ENCODE measurements at places on chromosomes 11 and 22.
A peak's percentile ranks its signal among the peaks of the same experiment; 100 is the strongest.

DNA sequence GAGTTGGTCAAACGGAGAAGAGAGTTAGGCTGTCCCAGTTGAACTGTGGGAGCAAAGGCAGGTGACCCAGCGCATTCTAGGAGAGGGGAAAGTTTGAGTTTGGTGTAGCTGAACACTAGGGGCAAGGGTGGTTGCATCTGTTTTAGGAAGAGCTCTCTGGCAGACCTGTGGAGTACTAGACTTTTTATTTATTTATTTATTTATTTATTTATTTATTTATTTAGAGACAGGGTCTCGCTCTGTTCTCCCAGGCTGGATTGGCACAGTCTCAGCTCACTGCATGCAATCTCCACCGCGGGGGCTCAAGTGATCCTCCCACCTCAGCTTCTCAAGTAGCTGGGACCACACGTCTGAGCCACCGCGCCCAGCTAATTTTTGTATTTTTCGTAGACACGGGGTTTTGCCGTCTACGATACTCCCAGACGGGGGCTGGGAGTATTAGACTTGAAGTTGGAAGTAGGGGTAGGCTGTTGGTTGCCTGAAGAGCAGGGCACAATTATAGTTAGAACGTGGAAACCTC, 950 bp upstream of the ACER3 start:
- no peaks in the 10 kb centered on the region for H3K36me3 ChIP-seq
- peak overlapping the region; percentile 89 for H3K27ac ChIP-seq
- H3K4me3 ChIP-seq = no peak overlapping the region
- H3K27me3 ChIP-seq = no peaks in the 10 kb centered on the region

DNA sequence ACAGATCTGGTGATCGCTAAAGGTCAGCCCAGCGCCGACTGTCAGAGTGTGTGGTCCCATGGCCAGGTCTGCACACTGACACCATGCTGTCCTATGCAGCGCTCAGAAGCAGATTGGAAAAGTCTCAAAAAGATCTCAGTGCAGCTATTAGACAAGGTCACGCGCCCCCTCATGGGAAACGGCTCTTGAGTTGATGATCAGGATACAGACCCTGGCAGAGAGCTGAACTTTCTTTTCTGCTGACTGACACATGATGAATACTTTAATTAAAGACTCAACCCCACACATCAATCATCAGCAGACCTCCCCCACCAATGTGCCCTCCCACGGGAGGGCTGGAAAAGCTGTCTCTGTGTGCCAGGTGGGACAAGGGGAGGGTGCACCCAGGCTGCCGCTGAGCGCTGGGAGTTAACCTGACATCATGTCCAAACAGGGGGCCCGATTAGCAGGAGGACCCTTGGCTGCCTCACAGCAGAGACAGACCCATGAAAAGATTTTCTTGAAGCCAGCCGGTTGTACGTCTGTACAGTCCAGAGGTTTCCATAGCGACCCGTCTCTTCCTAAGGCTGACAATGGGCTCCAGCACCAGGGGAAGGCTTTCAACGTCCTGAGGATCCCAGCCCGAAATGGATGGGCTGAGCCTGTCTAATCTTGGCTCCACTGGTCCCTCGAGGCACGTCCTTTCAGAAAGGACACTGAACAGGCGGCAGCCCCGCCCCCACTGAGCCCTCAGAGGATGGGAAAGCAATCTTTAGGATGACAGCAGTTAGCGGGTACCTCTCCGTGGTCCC, 26.9 kb downstream of the RASD2 start:
- H3K27ac ChIP-seq = peak overlapping the region; percentile 17
- H3K4me1 ChIP-seq = peaks cover 27% of the 10 kb centered on the region
- H3K27me3 ChIP-seq = no peaks in the 10 kb centered on the region
- H3K36me3 ChIP-seq = no peaks in the 10 kb centered on the region
- H3K4me3 ChIP-seq = no peak overlapping the region

DNA sequence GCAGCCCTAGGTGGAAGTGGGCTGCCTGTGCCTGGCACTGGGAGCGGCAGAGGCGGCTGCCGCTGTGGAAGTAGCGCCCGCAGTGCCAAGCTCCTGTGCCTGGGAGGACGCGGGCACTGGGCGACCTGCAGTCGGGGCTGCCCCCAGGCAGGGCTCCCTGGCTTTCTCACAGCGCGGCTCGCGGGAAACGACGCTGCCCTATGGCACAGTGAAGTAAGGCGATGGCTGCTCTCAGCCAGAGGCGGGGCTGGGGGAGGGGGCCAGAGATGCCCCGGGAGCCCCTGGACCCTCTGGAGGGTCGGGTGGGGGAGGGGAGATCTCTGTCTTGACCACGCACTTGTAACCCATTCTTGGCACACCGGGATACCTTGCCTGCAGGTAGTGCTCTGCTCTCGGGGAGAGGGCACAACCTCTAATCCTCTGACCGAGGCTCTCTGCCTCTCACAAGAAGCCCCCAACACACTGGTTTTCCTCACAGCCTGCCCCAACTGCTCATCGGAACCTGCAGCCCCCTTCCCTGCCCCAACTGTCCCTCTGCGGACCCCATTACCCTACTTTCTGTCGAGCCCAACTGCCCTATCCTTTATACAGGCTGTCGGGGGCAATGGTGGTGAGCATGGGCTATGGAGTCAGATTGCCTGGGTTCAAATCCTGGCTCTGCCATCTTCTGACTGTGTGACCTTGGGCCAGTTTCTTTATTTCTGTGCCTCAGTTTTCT, 32.2 kb upstream of the TRIM29 start:
- H3K36me3 ChIP-seq = no peaks in the 10 kb centered on the region
- H3K4me1 ChIP-seq = 0 out of 2 replicates have a peak, but pooled peaks cover 4% of the 10 kb centered on the region
- no peak overlapping the region for H3K4me3 ChIP-seq
- H3K27me3 ChIP-seq = peaks cover 41% of the 10 kb centered on the region
- no peak overlapping the region for H3K27ac ChIP-seq

- no peak for DNase-seq
- peak overlapping the region; percentile 53 for H3K4me3 ChIP-seq
- H3K27ac ChIP-seq = peak overlapping the region; percentile 89
- no peaks in the 10 kb centered on the region for H3K27me3 ChIP-seq
- H3K4me1 ChIP-seq = peaks cover 20% of the 10 kb centered on the region
These were observed 2.9 kb downstream of the KLHL35 start for GRCh38 chr11:75429902-75430713.

DNA sequence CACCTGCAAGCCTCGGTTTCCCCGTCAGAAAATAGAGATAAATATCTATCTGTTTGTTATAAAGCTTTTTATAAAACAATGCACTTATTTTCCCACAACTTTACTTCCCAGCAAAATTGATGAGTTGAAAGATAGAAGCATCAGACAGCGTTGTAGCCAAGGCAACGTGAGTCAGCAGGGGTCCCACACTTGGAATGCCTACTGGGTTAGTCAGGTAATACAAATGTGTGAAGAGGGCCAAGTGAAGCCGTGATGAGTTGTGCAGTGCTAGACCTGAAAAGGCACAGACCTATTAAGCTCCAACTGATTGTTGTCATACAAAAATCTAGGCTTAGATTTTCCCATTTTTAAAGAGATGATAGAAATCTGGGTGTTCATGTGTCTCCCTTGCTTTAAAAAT, 118.7 kb downstream of the PGR start:
- no peak overlapping the region for H3K27ac ChIP-seq
- H3K36me3 ChIP-seq = no peaks in the 10 kb centered on the region
- DNase-seq = no peak
- no peak overlapping the region for H3K4me3 ChIP-seq

- no peaks in the 10 kb centered on the region for H3K4me1 ChIP-seq
- peaks cover 4% of the 10 kb centered on the region for H3K27me3 ChIP-seq
- no peak for DNase-seq
- H3K36me3 ChIP-seq = no peaks in the 10 kb centered on the region
- no peak overlapping the region for H3K27ac ChIP-seq
These were observed 139.3 kb downstream of the FEZ1 start for GRCh38 chr11:125356797-125357196.

Measured in Panc1 (cell line).